ENCODE measurements at places on chromosomes 12 and 14. TPM values are rescaled to one million over a fixed set of nuclear protein-coding genes. Genes with fewer than 3 reads are reported as not detected.

GDF3 gene
- total RNA-seq: not detected

ACYP1 gene
- total RNA-seq: 6.9 TPM

REP15 gene
- total RNA-seq: 2.5 TPM

WBP11 gene
- total RNA-seq: 2.5 TPM

ALX1 gene
- total RNA-seq: not detected

DNA sequence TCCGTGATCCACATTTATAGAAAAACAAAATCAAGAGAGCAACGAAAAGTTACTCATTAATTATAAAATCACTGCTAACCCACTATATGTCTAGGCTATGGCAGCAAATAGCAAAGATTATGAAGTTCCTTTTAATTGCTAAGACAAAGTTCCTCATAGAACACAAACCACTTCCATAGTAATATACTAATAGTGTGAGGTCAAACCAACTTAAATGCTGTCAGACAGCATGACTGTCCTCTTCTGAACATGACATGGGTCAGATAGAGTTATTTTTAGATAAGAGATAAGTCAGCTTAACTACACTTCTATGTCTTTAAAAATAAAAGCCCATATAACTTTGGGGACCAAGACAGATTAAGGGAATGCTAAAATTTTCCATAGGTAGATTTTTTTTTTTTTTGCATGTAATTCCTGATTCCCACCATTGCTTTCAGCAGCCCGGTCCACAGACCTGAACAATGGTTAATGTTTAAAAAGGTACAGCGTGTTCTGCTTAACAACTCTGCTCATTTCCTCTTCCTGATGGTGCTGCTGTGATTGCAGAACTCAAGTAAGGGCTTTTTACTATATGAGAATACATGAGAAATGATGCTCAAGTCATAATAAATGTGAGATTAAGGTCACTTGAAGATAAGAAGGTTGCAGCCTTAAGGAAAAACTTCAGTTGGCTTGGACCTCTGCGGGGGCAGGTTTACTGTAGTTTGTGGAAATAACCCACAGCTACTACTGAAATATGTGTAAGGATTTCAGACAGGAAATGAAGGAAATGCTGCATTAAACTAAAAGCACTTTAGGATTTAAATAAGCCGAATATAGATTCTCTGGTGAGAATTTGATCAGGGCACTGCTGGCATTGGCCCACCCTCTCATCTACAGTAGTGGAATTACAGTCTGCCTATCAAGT is 37.7 kb upstream of the DUSP6 start:
- DNase-seq: peak; percentile 54
- no peaks in the 10 kb centered on the region for H3K27me3 ChIP-seq
- H3K4me3 ChIP-seq: no peak overlapping the region
- H3K36me3 ChIP-seq: no peaks in the 10 kb centered on the region
- peaks cover 12% of the 10 kb centered on the region for H3K4me1 ChIP-seq
- no peak overlapping the region for H3K27ac ChIP-seq

GRCh38 chr14:78498062-78498595 is 328.0 kb downstream of the NRXN3 start:
- H3K27me3 ChIP-seq: no peaks in the 10 kb centered on the region
- no peak overlapping the region for H3K4me3 ChIP-seq

- H3K4me3 ChIP-seq: no peak overlapping the region
- no peak overlapping the region for H3K27ac ChIP-seq
- H3K4me1 ChIP-seq: peaks cover 18% of the 10 kb centered on the region
- no peaks in the 10 kb centered on the region for H3K36me3 ChIP-seq
- no peak for DNase-seq
- peaks cover 31% of the 10 kb centered on the region for H3K27me3 ChIP-seq
Measured at GRCh38 chr12:94169966-94170689, 21.8 kb downstream of the PLXNC1 start.

DNA sequence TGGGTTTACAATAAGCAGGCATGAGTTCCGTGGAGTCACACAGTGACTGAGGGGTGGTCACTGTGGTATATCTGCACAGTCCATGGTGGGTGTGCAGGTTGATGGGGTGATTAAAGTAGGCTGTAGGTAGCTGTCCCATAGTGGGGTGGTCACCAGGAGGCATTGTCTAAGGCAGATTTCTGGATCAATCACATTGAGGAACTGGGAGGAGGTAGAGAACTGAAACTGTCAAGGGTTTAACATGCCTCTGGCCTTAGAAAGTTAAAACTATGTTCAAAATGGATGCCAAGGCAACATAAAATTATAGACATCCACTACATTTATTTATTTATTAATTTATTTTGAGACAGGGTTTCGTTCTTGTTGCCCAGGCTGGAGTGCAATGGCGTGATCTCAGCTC is 8.3 kb downstream of the ADCK1 start:
- H3K4me1 ChIP-seq: no peaks in the 10 kb centered on the region
- H3K27me3 ChIP-seq: no peaks in the 10 kb centered on the region
- no peak overlapping the region for H3K27ac ChIP-seq
- no peak overlapping the region for H3K4me3 ChIP-seq
- no peak for DNase-seq

DNA sequence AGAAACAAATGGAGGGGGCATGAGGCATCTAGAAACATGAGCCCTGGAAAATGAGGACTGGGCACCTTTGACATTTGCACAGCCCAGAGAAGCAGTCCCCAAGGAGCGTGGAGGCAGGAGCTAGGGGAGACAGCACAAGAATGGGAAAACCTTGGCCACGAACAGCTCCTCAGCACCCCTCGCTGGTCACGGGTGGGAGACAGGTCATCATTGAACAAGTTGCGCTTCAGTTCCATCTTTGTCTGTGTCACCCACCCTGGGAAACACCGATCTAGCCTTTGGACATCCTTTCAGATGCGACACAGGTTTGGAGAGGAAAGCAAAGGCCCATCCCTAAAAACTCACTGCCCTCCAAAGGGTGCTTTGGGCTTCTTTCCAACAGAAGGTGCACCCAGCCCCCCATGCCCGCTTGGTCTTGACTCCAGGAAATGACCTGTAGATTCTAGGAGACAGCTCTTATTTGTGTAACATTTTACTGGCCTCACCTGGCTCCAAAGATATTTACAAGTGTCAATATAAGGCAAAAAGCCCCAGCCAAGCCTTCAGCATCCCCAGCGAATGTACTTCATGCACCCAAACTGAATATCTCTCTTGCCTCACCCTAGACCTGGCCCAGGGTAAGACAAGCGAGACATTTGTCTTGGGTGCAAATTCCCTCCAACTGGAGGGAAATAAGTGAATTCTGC is 28.8 kb upstream of the CLMN start:
- H3K4me3 ChIP-seq: no peak overlapping the region
- no peaks in the 10 kb centered on the region for H3K27me3 ChIP-seq
- no peaks in the 10 kb centered on the region for H3K4me1 ChIP-seq

- H3K4me3 ChIP-seq: no peak overlapping the region
- no peaks in the 10 kb centered on the region for H3K27me3 ChIP-seq
- H3K27ac ChIP-seq: 0 out of 2 replicates have a peak overlapping the region, but pooled peaks have one; percentile 1
- peak; percentile 52 for DNase-seq
- H3K36me3 ChIP-seq: no peaks in the 10 kb centered on the region
Measured at GRCh38 chr14:69037790-69038454, 58.8 kb upstream of the ACTN1 start.

GRCh38 chr14:90184571-90185266 is 71.6 kb upstream of the PSMC1 start:
- H3K4me1 ChIP-seq: no peaks in the 10 kb centered on the region
- no peak overlapping the region for H3K4me3 ChIP-seq
- no peak overlapping the region for H3K27ac ChIP-seq

DNA sequence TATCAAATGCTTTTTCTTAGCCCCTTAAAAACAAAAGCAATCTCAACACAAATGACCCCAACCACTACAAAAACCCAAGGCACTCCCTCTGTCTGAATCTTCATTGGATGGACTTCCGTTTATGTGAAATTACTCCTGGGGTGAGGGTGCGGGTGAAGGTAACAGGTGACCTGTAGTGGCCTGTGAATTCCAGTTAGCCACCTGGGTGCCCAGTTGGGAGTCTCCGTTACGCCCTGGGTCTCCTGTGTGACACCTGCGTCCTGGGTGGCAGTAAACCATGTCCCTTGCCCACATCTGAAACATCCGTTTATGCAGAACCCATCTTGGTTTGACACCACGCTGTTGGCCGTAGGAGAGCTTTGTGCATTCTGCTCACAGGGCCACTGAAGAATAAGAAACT is 62.6 kb downstream of the CCDC92 start:
- peaks cover 7% of the 10 kb centered on the region for H3K4me1 ChIP-seq
- no peak overlapping the region for H3K4me3 ChIP-seq
- DNase-seq: no peak
- peaks cover 4% of the 10 kb centered on the region for H3K27me3 ChIP-seq
- H3K27ac ChIP-seq: no peak overlapping the region
- no peaks in the 10 kb centered on the region for H3K36me3 ChIP-seq

Measured in IMR-90 (cell line).